Stimulated activated CD4-positive, alpha-beta T cell treated with anti-CD3 and anti-CD28 coated beads, Interleukin-2, amount 100 ng/mL, for 48 hours (primary cell): ENCODE measurements at places on chromosomes 5 and 9.

GRCh38 chr5:29949301-29949872 lies 1244.1 kb upstream of the CDH6 start:
- no peak for DNase-seq

DNA sequence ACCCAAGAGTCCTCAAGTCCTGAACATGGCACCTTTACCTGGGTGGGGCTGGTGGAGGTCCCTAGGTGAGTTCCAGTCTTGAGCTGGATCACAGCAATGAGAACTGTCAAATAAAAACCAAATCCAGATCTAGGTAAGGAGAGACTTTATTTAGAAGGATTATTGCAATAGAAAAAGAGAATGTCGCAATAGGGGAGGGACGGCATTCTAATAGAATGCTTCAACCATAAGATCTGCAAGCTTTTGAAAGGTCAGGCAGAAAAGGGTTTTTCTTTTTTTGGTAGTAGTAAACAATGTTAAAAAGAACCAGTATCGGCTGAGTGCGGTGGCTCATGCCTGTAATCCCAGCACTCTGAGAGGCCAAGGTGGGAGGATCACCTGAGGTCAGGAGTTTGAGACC lies 5.2 kb upstream of the GCNT1 start:
- no peak for DNase-seq

DNA sequence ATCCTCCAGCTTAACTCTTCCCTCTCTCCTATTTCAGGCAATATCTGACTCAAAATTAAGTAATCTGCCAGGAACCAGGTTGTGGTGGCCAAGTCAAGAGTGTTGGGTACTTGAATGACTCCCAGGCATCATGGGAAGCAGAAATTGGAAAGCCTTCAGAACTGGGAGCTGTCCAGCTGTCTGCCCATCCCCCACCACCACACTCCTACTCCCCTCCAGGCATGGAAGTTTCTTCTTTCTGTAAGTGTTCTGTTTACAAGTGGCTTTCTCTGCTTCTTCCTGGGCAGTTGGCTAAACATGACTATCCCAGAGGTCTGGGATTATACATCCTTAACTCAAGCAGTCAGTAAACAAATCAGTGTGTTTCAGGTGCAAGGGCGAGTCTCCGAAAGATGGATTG lies 14.6 kb upstream of the PBX3 start:
- no peak for DNase-seq

DNA sequence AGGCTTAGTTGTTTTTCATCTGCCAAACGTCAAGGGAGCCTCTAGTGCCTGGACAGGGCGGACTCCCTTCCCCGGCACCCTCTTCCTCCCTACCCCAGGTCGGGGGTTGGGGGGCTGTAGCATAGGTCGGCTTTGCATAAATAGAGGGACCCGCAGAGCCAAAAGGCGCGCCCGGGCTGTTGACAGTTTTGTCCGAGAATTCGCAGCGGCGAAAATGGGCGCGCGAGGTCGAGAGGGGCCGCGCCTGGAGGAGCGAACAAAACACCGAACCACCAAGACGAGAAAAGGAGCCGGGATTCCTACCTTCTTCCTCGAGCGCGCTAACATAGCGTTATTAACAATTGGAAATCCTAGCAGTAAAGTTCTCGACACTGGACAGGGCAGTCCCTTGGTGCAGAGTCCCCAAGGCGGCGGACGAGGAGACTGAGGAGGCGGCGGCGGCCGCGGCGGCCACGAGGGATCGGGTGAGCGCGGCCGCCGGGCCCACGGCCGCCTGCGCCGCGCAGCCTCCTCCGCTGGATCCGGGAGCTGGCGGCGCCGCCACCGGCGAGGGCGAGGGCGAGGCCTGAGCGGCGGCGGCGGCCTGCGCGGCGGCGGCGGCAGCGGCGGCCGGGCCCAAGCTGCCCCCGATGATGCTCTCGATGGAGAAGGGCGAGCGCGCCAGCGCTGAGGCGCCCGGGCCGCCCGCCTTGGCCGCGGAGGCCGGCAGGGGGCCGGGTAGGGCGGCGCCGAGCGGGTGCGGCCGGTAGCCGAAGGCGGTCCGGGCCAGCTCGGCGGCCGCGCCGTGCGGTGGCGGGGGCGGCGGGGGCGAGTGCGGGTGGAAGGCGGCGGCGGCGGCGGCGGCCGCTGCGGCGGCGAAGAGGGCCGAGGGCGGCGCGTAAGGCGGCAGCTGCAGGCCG lies 1.7 kb downstream of the FOXD1 start:
- no peak for DNase-seq

GRCh38 chr9:136996361-136997292 lies at the start of gene CLIC3:
CLIC3 (minus strand) TSS chr9:136996568; CDS start chr9:136996543, 25 bp downstream.
- no peak for DNase-seq

GRCh38 chr9:4579001-4579400 lies 83.1 kb upstream of the PLPP6 start:
- no peak for DNase-seq

GRCh38 chr5:162325143-162325727 lies 257.7 kb downstream of the GABRG2 start:
- no peak for DNase-seq

- no peak for DNase-seq
Measured at GRCh38 chr5:88657906-88658775, 224.8 kb downstream of the MEF2C start.

GRCh38 chr5:173014671-173015070 lies 31.1 kb downstream of the ATP6V0E1 start:
- DNase-seq: no peak

DNA sequence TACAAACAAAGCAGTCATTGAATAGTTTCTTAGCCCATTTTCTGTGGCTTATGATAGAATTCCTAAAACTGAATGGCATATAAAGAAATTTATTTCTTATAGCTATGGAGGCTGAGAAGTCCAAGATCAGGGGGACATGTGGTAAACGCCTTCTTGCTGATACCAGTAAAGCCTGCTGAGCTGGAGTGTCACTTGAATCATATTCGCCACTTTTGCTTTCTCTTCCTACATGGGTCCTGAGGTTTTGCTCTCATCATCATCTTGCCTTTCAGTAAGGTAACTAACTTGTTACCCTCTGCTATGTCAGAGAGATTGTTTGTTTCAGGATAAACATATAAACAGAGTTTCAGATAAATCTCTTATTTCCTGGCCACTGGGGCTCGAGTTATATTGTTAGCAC lies 203.3 kb upstream of the DMRT1 start:
- DNase-seq: no peak

- no peak for DNase-seq
Measured at GRCh38 chr9:4277531-4277991, 22.3 kb downstream of the GLIS3 start.

DNA sequence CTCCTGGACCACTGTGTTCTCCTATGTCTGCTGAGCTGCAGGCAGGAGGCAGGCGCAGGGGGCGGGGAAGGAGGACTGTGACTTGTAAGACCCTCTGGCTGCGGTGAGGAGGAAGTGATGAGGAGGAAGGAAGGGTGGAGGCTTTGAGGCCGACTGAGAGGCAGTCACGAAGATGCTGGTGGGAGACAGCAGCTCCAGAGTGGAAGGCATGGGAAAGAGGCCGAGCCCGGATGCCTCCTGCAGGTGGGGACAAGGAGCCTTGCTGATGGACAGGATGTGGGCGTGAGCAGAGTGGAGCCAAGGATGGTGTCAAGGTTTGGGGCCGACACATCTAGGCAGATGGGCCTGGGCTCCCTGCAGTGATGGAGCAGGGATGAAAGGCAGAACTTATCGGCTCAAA lies 74.3 kb upstream of the ICE1 start:
- DNase-seq: no peak

DNA sequence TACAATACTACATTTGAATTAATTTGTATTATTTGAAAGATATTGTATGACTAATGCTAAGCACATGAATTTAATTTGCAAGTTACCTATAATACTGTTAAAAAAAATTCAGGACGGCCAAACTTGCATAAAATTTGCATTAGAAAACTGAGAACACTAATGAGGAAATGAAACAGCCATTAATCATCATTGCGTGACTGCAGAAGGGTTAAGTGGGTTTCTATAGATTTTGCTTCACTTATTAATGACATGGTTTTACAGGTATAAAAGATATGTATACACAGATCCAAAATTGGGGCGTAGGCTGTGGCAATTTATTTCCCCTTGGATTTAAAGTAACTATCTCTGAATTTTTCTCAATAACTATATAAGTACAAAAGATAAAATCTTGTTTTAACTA lies 882.6 kb downstream of the PTPRD start:
- no peak for DNase-seq

GRCh38 chr5:40431734-40432133 lies 248.0 kb upstream of the PTGER4 start:
- no peak for DNase-seq

- DNase-seq: no peak
Measured at GRCh38 chr9:92608909-92609445, 61.0 kb downstream of the IPPK start.

- DNase-seq: no peak
Measured at GRCh38 chr9:93587284-93587650, 10.9 kb downstream of the PHF2 start.

GRCh38 chr5:154829589-154830218 lies 20.7 kb downstream of the FAXDC2 start:
- no peak for DNase-seq

GRCh38 chr9:6616951-6617602 lies 28.5 kb downstream of the GLDC start:
- no peak for DNase-seq

GRCh38 chr9:79763671-79764285 lies 192.0 kb downstream of the TLE4 start:
- no peak for DNase-seq

DNA sequence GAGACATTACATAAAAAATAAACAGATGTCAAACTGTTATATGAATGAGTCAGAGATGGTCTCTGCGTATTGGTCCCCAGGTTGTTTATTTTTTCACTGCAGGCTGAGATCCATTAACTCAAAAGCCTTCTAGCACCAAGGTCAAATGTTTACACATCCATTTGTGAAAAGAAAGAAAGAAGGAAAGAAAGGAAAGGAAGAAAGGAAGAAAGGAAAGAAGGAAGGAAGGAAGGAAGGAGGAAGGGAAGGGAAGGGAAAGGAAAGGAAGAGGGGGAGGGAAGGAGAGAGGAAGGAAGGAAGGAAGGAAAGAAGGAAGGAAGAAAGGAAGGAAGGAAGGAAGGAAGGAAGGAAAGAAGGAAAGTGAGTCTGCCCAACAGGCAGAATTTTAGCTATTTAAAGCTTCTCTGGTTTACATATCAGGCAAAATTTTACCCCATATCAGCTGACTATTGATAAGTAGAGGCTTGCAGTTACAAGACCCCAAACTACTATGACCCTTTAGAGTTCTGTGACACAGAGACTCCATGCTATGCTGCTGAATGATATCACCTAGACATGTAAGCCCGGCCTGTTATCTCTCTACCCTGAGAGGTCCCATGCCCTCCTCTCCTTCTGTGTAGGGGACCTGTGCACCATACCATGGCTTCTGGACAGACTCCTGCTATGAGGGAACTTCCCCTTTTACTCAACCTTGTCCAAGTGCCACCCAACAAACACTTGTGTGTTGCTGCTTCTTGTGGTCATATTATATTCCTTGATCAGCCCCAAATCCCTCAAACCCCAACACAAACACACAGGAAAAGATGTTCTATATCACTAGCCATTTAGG lies 59.0 kb downstream of the DRD1 start:
- DNase-seq: no peak

DNA sequence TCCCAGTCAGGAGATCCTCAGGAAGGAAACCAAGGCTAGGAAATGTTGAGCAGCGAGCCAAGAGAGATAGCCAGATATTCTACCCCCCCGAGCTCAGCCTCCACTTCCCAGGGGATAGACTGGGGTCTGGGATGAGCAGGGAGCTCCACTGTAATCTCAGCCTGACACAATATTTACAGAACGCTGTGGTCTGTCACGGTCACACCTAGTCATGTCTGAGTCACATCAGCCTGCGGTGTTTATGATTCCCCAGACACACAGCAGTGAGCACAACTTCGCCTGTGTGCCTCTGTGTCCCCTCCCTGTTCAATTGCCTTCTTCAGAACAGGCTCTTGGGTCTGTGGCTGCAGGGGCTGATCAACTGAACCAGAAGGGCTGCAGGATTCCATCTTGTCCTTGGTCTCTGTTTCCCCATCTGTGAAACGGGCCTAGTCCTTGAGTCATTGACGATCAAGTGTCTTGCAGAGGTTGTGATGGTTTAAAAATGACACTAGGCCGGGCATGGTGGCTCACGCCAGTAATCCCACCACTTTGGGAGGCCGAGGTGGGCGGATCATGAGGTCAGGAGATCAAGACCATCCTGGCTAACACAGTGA lies 8.6 kb upstream of the PRRX2 start:
- DNase-seq: no peak

GRCh38 chr9:10721301-10721700 lies 108.5 kb upstream of the PTPRD start:
- DNase-seq: no peak

DNA sequence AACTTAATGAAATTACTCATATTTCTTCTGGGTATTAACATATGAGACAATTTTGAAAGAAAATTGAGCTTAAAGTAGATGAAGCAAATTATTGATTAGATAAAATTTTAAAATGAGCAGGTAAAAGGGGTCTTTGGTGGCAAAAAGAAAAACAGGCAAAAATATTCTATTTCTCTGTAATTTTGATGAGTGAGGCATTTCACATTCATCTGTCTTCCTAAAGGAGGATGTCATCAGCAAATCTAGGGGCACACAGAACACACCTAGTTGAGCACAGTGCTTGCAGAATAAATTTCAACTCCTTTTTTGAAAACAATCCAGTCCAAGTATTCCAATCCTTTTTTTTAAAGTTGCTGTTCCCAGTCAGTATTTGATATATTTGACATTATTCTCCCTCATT lies 16.2 kb downstream of the ZNF189 start:
- DNase-seq: no peak

- DNase-seq: no peak
Measured at GRCh38 chr5:15085671-15086070, 214.1 kb upstream of the ANKH start.

DNA sequence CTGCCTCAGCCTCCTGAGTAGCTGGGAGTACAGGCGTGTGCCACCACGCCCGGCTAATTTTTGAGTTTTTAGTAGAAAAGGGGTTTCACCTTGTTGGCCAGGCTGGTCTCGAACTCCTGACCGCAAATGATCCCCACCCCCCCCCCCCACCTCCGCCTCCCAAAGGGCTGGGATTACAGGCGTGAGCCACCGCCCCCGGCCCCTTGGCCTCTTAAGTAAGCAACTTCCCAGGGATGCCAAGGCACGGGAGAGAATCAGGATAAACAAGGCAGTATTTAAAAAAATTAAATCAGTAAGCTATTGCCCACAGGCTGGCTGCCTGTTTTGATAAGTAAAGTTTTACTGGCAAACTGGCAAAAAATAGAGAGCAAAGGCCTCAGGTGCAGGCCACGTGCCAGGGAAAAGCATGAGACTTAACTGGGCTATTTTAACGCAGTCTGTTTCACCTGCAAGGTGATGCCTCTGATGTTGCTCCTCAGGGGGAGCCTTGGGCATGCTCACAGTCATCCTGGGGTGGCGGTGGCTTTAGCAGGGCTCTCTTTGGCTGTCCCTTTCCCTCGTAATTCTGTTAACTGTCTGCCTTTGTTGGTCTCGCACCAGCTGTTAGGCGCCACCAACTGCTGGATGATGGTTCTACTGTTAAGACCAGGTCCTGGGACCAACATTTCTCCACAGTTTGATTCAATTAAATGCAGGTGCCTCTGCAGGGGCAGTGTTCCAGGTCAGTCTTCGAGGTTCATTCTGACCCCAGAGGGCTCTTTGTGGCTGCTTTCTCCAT lies 19.4 kb upstream of the RNF130 start:
- no peak for DNase-seq

- no peak for DNase-seq
Measured at GRCh38 chr5:170382790-170383189, 6.4 kb downstream of the KCNMB1 start.
